ENCODE measurements at places on chromosomes 2 and 18.

- DNase-seq, result no peak
Measured at GRCh38 chr2:33181466-33181865, 234.7 kb downstream of the LTBP1 start.

DNA sequence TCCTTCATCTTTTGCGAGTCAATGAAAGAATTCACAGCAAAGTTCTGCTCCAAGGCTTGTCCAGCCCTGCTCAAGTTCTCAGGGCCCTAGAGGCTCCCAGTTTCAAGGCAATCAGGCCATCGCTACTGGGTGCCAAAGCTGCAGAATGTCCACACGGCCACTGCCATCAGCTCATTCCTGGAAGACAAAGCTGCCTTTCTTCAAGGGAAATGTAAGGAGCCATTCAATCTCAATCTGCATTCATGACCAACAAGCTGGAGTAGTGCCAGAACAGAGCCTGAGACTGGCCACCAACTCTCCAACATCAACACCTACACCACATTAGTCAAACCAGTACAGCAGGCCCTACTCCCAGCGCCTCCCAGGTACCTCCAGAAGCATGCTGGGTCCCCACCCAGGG lies 202.2 kb downstream of the TCF4 start:
- DNase-seq, result no peak

GRCh38 chr2:191929288-191929687 lies 82.4 kb upstream of the CAVIN2 start:
- no peak for DNase-seq

DNA sequence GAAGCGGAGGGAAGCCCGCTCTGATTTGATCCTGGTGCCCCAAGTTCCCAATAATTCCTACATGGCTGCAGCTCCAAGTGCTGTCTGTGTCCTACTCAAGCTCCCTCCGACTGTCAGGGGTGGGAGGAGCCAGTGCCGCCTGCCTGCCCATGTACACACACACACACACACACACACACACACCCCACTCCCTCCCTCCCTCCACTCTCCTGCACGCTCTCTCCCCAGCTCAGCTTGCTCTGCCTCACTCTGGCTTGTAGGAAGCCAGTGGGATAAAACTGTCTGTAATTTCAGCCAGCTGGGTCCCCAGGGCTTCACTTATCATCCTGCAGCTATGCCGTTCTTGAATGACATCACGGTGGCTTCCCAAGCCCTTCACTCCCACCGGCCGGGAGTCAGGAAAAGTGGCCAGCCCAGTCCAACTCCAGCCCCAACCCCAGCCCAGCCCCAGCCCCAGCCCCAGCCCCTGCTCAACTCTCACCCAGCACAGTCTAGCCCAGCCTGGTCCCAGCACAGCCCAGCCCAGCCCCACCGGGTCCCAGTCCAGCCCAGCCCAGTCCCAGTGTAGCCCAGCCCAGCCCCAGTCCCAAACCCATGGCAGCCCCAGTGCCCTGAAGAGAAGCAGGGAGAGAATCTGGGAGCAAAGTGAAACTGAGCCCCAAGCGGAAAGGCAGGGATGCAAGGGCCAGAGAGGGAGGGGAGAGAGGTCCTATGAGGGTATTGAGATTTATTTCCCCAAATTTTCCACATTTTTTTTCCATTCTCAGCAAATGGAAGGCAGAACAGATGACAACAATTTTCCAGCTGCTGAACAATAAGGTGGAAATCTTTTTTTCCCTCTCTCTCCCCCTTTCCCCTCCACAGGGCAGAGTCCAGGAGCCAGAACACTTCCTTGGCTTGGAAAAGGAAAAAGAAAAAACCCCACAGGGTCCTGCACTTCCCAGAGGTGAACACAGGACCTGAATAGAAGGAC lies 144.0 kb downstream of the TNS1 start:
- DNase-seq, result no peak

GRCh38 chr2:158464426-158465281 lies 7.9 kb downstream of the PKP4 start:
- no peak for DNase-seq

DNA sequence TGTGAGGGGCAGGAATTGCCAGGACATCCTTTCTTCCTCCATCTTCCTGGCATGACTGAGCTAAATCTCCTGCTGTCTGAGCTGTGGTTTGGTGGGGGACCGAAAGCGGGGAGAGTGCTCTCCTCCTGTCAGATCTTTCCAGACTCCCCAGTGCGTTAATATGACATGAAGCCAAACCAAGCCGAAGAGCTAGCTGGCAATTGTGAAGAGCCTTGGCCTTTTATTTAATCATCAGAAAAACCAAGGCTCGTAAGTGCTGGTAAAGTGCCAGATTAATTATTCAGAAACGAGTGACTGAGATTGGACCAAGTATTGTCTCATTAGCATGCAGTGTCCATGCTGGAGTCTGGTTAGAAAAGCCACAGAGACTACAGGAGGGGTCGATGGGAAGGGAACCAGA lies 14.5 kb upstream of the LRPPRC start:
- DNase-seq, result no peak

DNA sequence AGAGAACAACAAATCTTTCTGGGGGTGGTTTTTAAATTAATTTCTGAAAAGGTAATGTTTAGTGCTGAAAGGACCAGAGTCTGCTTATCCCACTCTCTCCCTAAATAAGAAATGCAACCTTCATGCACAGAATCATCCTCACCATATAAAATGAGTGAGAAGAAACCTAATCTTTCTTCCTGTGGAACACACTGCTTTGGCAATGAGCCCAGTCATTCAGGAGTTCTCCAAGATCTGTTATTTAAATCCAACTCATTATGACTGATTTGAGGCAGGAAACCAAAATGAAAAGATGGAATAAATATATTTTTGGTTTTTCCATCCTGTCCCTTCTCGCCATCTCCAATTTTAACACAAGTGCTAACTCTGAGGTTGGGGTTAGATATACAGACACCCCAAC lies 228.3 kb downstream of the SRBD1 start:
- DNase-seq, result no peak

- DNase-seq, result no peak
Measured at GRCh38 chr2:138187221-138187620, 222.9 kb downstream of the HNMT start.

DNA sequence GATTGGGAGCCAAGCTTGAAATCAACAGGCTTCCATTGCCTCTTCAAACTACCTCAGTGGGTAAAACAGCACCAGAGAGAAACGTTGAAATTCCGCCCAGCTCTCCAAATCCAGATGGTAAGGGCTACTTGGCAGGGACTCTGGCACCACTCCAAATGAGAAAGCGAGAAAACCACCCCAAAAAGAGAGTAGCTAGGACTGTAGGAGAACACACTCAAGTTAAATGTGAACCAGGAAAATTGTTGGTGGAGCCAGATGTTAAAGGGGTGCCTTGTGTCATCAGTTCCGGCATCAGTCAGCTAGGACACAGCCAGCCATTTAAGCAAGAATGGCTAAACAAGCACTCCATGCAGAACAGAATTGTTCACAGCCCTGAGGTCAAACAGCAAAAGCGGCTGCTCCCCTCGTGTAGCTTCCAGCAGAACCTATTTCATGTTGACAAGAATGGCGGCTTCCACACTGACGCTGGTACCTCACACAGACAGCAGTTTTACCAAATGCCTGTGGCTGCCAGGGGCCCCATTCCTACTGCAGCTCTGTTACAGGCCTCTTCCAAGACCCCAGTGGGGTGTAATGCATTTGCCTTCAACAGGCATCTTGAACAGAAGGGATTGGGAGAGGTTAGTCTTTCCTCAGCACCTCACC lies 167.3 kb downstream of the ASXL3 start:
- no peak for DNase-seq

DNA sequence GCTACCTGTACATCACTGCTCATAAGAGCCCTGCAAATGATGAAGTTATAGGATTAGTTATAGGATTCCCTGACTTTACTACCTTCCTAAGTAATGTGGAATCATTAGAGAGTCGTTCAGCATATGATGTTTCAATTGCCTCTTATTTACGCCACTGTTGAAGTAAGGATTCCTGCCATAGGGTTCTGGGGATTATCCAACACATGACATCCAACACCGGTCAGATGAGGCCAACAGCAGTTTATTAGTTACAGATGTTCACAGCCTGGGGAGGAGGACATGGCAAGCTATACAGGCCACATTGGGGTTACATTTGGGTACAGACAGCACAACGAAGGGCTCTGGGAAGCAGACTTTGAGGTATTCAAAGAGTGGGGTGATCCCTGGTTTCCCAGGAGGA lies 134.1 kb upstream of the MC4R start:
- DNase-seq, result no peak

- DNase-seq, result no peak
Measured at GRCh38 chr2:100278986-100279385, 43.3 kb downstream of the LONRF2 start.

DNA sequence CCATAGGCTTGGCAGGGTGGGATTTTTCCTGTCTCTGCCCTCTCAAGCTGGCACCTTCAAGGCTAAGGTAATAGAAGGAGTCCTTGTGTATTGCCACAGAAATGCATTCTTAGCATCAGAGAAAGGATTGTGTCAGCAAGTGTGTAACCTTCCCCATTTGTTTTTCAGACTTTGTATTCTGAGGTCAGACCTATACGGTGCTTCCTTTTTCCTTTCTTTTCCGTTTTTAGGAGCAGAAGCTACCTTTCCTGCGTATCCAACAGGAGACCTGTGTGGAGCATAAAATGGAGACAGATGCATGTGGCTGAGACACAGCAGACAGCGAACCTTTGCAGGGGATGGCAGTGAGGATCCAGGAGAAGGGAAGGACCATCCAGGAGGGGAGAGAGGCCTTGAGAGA lies 46.6 kb downstream of the ARL5A start:
- no peak for DNase-seq

DNA sequence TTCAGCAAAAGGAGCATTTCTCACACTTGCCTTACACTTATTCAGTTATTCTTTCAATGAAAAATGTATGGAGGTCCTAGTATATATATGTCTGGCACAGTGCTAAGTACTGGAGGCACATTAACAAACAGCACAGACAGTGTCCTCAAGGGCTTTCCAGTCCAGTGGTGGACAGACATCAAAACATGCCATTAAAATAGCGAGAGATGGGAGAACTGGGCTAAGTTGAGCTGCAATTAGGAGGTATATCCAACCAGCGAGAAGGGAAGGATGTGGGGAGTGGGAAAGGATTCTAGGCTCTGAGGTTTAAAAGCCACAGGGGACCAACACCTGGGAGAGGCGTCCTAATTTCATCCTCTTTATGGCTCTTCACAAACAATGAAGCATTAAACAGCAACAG lies 127.5 kb upstream of the TTC39C start:
- no peak for DNase-seq

GRCh38 chr18:74116633-74117554 lies 30.7 kb downstream of the FBXO15 start:
- no peak for DNase-seq

DNA sequence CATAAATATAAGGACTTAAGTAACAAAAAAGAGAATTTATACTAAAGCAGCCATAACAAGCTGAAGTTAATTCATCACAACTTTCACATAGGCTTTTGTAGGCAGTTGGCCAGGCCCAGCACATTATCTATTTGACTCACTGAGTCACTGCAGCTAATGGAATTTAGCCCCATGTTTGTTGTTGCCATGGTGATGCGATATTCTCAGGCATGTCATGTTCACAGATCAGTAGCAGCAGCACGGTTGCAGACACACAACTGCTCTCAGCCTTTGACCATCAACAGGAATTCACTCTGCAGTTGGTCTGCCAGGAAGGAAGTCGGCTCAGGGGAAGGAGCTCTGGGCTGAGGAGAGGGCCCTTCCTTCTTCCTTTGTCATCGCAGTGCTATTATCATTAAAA lies 639.8 kb downstream of the TMEM182 start:
- no peak for DNase-seq

- DNase-seq, result no peak
Measured at GRCh38 chr18:6629635-6630140, 99.8 kb upstream of the ARHGAP28 start.

- no peak for DNase-seq
Measured at GRCh38 chr18:12579775-12580174, 78.1 kb downstream of the SPIRE1 start.

- no peak for DNase-seq
Measured at GRCh38 chr2:182951948-182952663, 85.7 kb upstream of the FRZB start.

DNA sequence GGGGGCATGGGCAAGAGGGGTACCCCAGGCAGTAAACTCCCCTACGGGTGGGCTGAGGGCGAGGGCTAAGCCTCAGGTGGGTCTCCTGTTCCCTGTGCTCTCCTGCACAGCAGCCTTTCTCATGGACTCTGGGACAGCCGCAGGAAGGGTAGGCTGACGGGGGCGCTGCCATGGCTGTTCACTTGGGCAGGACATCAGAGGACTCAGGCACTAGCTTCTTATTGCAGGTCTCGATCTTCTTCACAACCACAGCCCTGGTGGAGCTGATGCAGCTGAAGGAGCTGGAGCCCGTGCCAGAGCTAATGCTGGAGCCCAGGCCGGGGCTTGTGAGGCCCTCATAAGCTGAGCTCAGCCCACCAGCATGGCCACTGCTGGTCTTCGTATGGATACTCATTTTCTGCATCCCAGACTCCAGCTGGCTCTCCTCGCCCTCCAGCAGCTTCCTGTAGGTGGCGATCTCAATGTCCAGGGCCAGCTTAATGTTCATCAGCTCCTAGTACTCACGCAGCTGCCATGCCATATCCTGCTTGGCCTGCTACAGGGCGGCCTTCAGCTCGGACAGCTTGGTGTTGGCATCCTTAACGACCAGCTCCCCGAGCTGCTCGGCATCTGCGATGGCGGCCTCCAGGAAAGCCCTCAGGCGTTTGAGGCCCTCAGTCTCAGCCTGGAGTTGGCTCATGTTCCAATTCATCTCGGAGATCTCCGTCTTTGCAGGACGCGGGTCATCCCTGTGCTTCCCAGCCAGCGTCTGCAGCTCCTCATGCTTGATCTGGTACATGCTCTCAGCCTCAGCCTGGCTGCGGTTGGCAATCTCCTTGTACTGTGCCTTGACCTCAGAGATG lies 359.8 kb upstream of the SETBP1 start:
- no peak for DNase-seq

GRCh38 chr18:10239103-10239502 lies 215.3 kb upstream of the APCDD1 start:
- no peak for DNase-seq

DNA sequence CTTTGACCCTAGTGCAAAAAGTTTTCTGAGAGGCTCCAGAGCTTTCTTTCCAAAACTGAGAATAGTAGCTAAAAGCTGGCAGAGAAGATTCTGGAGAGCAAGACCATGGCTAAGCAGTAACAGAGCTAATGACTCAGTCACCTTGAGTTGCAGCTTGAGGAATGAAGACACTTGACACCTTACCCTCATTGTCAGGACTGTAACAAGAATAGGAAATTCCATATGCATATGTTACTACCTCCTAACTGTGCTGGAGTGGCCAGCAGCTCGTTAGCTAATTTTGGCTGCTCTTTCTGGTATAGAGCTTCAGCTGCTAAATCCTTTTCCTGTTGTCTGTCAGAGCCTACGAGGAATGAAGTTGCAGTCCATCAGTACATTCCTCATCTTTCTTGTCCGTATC lies 68.6 kb upstream of the LHCGR start:
- no peak for DNase-seq

DNA sequence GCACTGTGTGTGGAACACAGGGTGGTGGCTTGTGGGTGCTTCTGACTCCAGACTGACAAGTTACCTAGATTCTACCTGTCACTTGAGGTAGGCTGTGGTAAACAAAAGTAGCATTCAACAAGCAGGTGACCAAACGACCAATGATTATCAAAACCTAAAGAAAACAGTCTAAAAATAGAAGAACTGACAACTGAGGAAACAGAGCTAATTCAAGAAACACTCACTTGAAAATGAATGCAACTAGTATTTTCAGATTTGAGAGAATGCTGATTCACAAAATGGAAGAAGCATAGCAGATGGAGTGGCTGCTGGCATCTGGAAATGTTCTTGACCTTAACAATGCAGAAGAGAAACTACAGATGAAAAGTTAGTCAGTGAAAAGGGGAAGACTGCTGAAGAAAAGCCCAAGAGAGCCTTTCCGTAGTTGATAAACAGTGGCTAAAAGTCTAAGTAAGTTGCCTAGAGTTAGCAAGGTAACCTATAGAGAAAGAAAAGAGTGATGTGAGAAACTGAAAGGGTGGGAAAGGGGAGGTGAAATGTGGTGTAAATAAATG lies 170.4 kb downstream of the NCK2 start:
- peak; percentile 41 for DNase-seq

All from GM12878 (cell line).